ENCODE measurements at places on chromosomes 2 and 18.
A peak's percentile ranks its signal among the peaks of the same experiment; 100 is the strongest.

DNA sequence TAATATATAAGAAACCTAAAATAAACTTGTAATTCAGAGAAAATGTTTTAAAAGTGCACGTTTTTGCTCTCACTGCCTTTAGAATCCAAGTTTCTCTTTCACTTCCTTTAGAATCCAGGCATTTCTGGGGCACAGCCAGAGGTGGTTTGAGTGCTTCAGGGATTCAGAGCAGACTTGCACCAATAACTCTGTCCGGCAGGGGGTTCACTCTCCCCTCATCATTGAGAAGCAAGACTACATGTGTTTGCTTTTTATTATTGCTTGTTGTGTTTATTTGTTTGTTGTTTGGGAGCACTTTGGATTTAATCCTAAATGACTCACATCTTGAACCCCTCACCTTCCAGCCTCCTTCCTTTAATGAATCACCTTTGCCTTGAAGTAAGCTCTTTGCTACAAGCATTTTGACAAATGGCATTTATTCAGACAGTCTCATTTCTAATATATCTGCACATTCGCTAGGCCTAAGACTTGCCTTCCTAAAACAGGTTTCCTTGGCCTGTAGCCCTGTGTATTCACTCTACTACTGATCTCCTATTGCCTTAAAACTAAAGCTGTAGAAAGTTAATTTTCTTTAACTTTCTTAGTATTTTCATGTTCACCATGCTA, 233.5 kb upstream of the ATP5MC3 start:
- no peak for DNase-seq

DNA sequence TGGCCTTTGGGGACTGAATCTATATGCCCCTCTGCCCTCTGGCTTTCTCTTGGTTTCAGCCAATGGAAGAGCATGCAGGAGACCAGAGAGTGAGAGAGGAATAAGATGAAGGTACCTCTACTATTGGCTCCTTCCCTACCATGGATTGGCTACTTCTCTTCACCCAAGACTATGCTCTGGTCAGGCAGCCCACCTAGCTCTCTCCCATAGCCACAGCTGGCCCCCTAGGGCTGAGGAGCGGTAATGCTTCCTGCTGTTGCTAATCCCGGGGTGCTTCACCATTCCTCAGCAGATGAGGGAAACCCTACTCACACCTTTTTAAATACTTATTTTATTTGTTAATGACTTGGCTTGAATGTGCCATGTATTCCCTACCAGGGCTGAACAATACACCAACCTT, 142.4 kb downstream of the MREG start:
- DNase-seq: no peak

DNA sequence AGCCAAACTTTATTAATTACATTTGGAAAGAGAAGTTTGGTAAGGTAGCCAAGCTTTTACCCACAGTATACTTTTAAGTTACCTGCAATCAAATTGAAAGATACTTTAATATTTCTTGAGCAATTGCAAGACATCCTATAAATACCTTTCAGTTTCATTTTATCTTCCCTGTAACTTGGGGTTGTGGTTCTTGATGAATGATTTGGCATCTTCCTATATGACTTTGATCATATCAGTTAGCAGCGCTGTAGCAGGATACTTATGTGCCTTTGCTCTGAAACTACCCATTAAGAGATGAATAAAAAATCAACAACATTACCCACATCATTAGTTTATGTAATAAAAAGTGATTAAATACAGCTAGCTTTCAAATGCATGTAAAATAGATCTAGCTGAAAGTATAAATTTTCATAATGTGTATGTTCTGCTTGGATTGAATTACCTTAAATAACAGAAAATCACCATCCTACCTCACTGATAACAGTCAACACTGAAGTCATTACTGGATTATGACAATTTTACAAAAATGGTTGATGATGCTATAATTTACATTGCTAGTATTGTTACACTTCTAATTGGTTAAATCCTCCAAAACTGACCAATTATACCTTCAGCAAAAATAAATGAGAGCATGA, 50.4 kb downstream of the MMADHC start:
- no peak for DNase-seq

DNA sequence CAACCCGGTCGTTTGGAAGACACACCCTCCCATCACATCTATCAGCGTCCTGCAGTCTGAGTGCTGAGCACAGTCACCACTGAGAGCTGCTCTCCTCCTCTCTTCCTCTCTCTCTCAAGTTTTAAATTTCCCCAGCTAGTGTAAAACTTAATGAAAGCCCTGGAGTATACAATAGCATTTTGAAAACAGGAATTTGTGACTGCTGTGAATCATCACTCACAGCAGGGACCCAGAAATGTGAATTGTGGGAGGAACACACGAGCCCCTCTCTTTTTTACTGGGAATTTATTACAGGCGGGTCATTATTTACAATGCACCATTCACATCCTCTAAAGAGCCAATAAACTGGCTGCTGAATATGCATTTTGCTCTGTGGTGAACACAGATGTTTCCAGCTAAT, 185.0 kb upstream of the SMIM21 start:
- DNase-seq: no peak

DNA sequence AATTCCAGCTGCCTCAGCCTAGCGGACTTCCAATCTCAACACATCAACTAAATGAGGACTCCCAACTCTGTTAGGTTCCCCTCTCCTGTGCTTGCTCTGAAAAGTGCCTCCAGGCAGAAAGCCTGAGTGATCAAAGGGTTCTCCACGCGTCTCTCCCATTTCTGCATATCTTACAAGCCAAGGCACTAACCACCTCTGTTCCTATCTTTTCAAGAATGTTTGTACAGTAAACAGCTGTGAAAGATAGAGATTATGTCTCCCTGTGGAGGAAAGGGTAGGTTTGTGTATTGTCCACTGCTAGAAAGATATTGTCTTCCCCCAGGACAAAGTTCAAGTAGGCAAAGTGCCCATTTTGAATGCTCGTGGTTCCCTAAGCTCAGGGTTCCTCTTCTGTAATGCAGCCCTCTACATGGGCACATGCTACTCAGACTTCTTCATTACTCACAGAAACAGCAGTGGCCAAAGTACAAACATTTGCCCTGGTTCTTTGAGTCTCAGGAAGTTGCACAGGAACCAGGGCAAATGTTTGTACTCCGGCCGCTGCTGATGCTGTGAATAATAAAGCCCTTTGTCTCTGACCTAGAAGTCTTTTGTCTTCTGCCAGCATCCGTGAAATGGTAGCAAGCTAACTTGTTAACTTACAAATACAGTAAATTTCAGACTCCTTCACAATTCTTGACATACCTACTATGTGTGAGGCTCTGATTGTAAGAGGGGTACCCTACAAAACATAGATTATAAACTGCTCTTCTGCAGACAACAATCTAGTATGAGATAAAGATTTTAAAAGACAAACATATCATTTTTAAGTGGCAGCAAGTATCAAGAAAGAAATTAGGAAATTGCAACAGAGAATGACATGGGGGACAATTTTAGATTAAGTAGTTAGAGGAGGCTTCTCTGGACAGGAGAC, 44.5 kb downstream of the PKDCC start:
- no peak for DNase-seq

GRCh38 chr2:132883430-132883829, 213.4 kb upstream of the LYPD1 start:
- DNase-seq: no peak

- DNase-seq: peak; percentile 28
Measured at GRCh38 chr18:74499633-74500032, 3.5 kb downstream of the CNDP2 start.

- DNase-seq: no peak
Measured at GRCh38 chr18:70397259-70397925, 108.5 kb downstream of the SOCS6 start.

GRCh38 chr2:15673919-15674636, 82.4 kb downstream of the DDX1 start:
- DNase-seq: no peak

DNA sequence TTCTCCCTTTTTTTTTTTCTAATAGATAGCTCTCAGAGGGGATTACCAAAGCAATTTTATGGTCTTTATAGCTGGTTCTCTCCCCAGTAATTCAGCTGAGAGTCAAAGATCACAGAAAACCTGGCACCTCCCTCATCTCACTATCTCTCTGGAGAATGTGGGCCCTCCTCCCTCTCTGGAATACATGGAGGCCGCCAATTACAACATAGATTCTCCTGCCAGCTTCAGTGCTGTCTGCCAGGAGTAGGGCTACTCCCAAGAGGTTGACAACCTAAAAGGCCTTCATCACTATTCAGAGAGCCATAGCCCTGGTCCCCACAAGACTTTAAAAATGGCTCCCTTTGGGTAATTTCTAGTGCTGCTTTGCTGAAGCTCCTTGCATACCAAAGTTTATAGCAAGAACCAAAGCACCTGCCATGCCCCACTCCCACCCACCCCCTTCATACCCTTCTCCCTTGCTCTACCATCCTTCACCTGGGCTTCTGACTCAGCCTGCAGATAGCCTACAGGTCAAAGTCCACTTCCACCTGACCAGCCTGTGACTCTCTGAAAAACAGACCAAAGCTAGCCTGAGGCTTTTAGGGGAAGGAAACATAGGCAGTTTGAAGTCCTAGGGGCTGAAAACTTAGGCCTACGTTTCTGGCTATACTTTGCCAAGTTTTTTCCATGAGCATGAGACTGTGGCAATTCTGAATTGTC, 472.3 kb downstream of the TNS1 start:
- DNase-seq: no peak

- DNase-seq: no peak
Measured at GRCh38 chr18:61901323-61901986, 8.6 kb upstream of the RNF152 start.

- DNase-seq: no peak
Measured at GRCh38 chr2:42450136-42450535, 43.6 kb downstream of the KCNG3 start.

DNA sequence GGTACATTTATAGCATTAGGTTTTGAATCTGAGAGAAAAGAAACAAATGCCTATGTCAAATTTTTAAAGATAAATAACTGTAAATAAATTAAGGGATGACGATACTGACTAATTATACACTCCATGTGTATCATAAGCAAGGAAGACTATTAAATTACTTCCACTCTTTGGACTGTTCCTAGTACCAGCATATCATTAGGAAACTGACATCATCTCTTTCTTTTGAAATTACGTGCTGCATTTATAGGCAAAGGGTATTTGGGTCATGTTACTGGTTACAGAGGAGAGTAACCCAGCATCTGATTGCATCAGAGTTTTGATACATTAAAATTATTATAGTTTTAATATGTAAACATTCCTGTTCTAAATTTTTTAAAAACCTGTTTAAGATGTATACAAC, 309.7 kb downstream of the XIRP2 start:
- no peak for DNase-seq

DNA sequence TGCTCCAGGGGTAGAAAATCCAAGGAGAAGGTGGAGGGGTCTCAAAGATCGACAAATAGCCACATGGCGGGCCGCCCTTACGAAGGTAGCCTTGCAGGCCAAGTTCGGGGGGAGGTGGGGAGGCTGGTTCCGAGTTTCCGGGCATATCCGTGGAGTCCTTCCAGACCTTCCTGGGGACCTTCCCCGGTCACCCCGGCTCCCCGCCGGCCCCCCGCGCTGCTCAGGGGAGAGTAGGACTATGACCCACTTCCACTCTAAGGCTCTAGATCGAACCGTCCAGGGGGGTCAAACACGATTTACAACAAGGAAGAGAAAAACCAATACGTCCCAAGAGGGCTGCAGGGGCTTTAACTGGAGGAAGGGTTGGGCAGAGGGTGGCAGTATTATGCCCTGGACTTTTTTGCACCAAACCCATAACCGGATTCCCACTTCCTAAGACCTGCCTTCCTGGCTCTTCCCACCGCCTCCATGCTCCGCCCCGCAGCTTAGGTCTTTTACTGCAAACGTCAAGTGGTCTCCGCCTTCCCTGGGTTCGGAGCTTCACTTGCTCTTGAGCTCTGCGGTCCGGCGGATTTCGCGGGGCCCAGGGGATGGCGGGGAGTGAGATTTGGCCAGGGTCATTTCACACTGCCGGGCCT, 779 bp upstream of the LYPD6 start:
- DNase-seq: no peak

GRCh38 chr2:157440404-157441071, 3.4 kb downstream of the CYTIP start:
- DNase-seq: no peak

DNA sequence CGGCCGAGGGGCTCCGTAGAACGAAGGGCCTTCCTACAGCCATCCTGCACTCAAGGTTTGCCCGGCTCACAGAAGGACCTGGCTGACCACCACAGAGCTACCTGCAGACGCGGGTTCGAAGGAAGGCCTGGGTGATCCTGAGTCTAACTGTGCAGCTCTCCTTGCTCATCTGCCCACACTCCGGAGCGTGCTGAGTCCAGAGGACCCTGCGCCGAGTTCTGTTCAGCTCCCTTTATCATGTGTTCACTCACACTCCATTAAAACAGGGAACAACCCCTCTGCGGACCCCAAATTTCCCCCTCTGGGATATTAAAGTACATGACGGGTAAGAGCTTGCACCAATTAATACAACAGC, 138.3 kb downstream of the PXDN start:
- no peak for DNase-seq

GRCh38 chr2:206611736-206612135, 30.6 kb upstream of the FAM237A start:
- DNase-seq: no peak

GRCh38 chr2:172279214-172279613, 148.2 kb upstream of the ITGA6 start:
- DNase-seq: no peak

GRCh38 chr2:230987137-230988020, 8.5 kb upstream of the SPATA3 start:
- peak; percentile 64 for DNase-seq

- no peak for DNase-seq
Measured at GRCh38 chr2:207107551-207107950, 58.2 kb downstream of the KLF7 start.

GRCh38 chr2:64595397-64596176, 58.1 kb downstream of the SERTAD2 start:
- DNase-seq: no peak

GRCh38 chr18:30862900-30863299, 179.6 kb downstream of the DSC3 start:
- no peak for DNase-seq

- DNase-seq: peak; percentile 56
Measured at GRCh38 chr2:230319211-230319862, 7.7 kb upstream of the SP140L start.

DNA sequence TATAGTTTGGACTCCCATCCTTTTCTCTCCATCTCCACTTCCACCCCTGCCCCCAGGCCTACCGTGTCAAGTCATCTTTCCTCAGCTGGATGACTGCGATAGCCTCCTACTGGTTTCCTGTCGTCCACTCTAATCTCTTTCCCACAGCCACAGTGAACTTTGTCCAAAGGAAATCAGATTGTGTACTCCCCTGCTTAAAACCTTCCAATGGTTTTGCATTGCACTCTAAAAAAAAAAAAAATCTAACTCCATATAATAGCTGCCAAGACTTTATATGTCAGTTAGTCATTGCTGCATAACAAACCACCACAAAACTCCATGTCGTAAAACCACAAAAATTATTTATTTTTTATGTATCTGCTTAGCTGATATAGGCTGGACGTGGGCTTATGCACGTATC, 160.2 kb upstream of the CCDC68 start:
- no peak for DNase-seq

DNA sequence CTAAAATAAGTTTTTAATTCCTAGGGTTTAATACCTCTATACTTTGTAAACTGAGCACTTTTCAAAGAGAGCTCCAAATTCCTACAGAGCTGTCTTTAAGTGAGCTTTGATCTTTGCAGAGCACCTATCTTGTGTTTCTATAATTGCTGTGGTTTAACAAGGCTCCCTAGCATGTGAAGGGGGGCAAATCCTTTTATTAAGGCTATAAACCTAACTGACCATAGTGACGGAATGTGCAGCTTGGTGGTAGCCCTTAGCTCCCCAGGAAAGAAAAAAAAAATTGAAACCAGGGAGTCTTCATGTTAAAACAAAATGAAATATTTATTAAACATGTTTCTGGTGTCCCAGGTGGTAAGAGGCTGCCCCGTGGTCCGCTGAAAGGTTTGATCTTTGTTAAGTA, 78.6 kb upstream of the ETAA1 start:
- no peak for DNase-seq
